ENCODE measurements at places on chromosomes 3 and 15.

DNA sequence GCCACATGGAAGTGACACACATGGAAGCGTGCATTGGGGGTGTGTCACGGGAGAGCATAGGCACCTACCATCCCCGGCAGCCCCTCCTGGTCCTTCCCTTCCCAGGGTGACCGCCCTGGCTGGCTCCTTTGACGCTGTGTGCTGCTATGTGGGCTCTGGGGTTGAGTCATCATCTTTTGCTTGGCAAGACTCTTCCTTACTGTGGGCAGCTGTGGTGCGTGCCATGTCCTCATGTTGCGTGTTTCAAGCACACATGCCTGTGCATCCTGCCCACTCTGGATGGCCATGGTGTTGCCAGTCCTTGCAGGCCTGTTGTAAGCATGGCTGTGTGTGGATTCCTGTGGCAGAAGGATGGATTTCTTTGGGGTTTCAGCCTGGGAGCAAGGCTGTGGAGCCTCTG is 14.0 kb downstream of the PLXNA1 start:
- no peak for DNase-seq

- no peak for DNase-seq
Measured at GRCh38 chr3:27079427-27080257, 289.5 kb downstream of the NEK10 start.

DNA sequence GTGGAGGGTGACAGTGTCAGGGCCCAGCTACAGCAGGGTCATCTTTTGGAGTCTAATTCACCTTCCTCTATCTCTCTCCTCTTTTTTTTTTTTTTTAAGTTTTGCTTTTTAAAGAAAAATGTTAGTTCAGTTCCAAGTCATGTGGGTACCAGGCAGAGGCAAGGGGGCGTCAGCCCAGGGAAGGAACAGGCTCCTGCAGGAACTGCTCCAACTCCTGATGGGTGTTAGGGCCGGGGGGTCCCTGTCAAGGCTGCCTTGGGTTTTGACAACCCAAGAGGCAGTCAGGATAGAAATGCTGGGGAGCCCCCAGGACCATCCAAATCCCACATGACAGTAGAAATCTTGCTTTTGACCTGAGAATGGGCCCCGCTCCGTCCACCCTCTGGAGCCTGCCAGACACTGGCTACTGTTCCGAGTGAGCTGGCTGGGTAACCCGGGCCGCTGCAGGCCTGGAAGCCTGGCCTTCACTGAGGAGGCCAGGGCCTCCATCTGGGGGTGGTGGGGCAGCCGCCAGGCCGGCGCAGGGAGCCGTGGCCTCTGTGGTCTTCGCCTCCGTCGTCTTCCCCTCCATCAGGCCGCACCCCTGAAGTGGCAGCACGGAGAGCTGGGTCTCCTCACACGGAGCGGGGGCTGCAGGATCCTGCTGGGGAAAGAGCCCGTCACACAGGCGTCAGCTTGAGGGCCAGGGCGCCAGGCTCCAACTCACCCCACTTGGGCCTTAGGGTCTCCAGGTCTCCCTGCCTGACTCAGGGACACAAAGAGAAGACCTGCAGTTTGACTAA is 24.2 kb downstream of the RNU5B-1 start:
- no peak for DNase-seq

DNA sequence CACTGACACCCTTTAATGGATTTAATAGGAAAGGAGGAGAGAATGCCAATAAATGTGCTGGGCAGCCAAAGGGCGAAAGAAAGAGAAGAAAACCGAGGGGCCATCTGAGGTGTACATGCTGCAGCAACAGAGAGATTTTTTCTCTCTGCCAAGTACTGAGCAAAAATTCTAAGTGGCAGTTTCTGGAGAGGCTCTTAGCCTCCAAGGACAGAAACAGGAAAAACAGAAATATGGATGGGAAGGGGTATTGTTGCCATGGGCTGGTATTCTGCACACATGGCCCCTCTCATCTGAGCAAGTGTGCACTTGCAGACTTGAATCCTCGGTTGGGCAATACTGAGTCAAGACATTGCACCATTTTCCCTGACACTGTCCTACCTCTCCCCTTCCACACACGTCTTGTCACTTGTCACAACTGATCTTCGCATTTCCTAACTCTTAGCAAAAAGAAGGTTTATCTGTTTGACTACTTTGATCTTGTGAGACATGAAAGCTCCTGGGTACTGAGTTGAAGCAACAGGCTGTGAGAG is 73.9 kb downstream of the PRICKLE2 start:
- no peak for DNase-seq

- DNase-seq, result no peak
Measured at GRCh38 chr3:10303785-10304184, 11.0 kb upstream of the GHRL start.

DNA sequence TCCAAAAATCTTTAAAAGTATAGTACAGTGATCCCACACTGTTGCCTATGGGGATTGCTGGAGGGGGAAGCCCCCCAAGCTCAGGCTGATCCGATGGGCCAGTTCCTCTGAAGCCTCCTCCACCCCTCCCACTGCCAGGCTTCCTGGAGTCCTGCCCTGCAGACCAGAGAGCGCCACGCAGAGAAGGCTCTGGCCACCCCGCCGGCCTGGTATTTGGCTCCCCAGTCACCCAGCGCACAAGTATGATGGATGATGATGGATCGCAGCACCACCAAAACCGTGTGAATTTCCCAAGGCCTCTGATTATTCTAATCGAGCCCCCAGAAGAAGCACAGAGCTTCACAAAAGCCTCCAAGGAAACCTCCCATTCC is 259.0 kb downstream of the MECOM start:
- DNase-seq, result no peak

- DNase-seq, result no peak
Measured at GRCh38 chr3:143910756-143911155, 60.9 kb upstream of the DIPK2A start.

Measured in GM06990 (cell line).